Endodermal cell (in vitro differentiated cells): ENCODE measurements at places on chromosomes 1 and 21.

DNA sequence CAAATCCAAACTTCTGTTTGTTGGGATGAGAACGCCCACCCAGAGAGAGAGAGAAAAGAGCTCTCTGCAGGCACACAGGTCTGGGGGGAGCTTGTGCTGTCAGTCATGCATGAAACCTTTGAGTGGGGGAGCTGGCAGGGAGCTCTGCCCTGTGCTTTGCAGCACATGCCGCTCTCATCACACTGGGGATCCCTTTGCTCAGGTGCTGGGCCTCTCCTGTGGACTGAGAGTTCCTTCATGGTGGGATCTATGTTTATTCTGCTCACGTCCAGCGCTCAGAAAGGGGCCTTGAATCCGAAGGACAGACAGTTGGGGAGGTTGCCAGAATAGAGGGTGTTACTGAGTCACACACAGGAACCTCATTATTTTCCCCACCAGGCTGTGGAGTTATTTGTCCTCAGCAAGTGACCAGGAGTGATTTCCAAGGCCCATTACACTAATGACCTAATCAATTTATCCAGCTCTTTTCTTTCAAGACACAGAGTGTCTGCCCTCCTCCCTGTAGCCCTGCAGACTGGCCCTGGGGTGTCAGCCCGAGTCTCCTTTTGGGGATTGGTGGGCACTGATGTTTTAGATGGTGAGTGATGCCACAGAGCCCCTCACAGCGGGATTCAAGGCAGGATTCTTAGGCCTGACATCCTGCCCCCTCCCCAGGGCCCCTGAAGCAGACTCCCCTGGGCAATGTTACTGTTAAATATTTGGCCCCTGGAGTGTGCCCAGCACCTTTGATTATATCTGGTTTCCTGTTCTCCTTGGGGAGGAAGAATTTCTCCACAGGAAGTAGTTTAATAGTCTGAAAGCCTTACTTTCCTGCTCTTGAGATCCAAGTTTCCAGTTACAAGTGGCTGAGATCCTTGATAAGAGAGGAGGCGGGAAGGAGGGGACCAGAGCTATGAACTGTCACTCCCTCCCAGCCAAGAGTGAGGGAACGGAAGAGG, 22.3 kb downstream of the MYBPH start:
- DNase-seq, result peak; percentile 72

DNA sequence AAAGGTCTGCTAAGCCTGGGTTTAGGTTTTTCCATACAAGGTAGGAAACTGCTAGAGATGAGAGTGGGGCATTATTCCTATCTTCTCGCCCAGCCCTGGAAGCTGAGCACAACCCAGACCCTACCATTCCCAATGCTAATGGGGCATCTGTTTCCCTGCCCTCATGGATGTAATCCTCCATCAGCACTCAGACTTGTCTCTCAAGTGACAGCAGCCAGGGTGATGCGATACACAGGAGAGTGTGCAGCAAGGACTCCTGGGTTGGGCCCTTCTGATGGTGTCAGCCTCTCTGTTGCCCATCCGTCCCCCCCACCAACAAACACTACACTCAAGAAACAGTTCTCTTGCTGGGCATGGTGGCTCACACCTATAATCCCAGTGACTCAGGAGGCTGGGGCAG, 5.9 kb upstream of the INPP5B start:
- DNase-seq, result no peak

DNA sequence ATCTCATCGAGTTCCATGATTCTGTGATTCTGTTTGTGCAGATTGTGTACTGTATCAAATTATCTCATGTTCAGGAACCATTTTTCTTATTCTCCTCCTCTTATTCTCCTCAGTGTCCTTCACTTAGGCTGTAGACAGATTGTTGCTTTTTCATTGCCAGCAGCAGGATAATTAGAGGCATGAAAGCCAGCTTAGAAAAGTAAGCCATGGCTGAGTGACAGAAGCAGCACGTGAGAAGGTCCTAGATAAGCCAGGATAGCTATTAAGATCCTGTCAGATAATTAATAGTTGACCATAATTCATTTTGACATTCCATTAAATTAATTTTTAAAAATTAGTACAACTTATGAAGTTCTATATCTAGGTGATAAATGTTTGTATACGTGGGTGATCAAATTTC, 60.8 kb upstream of the PRKACB start:
- DNase-seq, result no peak

DNA sequence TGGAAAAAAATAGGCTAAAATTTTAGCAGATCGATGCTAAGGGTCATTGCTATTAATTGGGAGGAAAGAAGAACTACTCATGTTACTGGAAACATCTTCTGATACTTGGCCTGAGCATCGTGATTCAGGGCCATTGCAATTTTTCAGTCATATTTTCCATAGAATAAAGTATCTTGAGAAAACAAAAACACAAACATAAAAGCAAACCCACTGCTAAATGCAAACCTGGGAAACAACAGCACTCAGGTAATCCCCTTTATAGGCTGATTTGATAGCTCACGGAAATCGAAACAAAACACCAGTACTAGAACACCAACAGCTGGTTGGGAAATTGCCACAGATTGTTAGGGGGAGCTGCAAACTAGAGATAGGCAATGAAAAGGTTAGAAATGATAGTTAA, 172.9 kb upstream of the ESRRG start:
- DNase-seq, result no peak

GRCh38 chr1:153598309-153599172, 14.4 kb downstream of the S100A16 start:
- DNase-seq, result peak; percentile 78

- DNase-seq, result peak; percentile 28
These were observed 12.3 kb downstream of the TAL1 start for GRCh38 chr1:47219590-47220220.

- DNase-seq, result no peak
These were observed 124.5 kb downstream of the PTPRC start for GRCh38 chr1:198763298-198763714.

- no peak for DNase-seq
These were observed 317.6 kb upstream of the PLD5 start for GRCh38 chr1:242842094-242842493.

DNA sequence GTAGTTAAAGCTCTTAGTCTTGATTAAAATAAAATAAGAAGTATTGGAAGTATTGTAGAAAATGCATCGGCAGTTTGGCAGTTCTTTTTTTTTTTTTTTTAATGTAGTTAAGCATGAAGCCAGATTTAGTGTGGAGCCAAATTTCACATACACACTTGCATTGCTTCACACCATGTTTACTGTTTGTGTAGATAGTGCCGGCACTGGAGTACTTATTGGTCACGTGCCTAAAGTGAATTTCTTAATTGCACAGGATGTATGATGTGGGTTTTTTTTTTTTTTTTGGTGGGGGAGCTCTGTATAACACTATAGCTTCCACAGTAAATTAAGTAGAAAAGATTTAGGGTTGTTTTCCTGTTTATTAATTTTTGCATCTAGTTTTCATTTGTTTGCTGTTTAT, 21.2 kb upstream of the TMEM61 start:
- no peak for DNase-seq

DNA sequence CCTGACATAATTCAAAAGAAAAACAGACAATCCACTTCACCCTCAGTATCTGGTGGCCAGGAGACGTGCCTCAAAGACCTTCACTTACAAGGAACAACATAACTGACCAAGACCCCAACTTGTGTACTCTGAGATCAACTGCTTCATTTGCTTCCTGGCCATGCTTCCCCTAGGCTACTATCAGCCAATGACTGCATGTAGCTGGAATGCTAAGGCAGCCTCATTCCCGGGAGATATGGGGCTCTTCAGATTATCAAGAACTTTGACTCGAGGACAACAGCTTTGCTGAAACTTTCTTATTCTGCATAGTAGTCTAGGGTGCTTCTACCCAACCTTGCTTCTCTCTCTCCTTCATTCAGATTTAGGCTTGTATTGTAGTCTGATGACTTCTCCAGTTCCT, 11.7 kb upstream of the UCK2 start:
- no peak for DNase-seq

DNA sequence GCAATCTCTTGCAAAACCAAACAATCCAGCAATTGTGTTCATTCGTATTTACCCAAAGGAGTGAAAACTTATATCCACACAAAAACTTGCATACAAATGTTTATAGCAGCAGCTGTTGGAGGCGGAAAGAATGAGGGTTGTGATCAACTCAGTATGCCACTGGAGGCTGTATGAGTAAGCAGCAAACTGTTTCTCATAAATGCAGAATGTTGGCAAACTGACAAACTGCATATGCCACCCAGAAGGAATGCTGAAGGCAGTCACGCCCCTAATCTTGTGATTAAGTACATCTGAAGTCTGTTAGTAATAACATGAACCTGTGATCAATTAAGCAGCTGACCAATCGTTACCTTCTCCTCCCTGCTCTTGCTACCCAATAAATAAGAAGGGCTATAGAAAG, 60.5 kb upstream of the CR2 start:
- DNase-seq, result no peak

GRCh38 chr1:197451381-197451780, 183.3 kb downstream of the CRB1 start:
- no peak for DNase-seq

DNA sequence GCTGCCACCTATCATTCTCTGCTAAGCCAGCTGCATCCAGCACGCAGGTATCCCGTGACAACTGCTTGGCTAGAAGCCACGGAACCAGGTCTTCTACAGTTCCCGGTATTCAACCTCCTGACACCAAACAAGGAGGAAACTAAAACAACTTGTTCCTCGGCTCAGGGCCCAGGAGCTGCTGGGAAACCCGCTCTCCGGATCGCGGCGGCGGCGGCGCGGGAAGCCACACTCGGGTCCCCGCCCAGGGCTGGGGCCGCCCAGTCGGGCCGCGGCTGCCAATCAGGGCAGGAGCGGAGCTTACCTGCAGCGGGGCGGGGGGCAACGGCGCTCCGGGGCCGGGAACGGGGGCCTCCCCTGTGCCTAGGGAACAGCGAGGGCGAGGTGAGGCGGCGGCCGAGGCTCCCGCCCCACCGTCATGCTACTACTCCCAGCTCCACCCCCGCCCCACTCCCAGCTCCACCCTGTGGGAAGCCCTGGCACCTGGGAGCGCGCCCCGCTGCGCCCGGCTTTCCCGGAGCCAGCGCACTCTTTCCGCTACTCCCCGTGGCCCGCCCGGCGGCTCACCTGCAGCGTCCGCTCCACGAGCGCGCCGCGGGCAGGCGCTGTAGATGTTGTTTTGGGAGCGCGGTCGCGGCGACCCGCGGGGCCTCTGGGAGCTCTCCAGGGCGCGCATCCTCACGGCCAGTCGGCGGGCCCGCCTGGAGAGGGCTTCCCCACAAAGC, 12.1 kb downstream of the IL24 start:
- DNase-seq, result peak; percentile 90

DNA sequence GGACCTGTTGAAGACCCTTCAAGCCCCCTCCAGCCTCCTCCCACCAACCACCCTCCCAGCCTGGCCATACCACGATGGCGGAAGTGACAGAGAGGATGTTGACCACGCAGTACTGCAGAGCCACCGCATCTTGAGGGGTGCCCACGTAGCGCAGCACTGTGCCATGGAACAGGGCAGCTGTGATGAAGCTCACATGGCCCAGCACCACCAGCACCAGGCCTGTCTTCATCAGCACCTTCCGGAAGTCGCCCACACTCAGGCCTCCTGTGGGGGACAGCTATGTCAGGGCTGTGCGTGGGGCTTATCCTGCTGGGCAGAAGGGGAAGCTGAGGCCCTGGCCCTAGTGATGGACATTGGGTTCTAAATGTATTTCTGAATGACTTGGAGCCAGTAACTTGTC, 3.1 kb downstream of the TMEM54 start:
- DNase-seq, result no peak

DNA sequence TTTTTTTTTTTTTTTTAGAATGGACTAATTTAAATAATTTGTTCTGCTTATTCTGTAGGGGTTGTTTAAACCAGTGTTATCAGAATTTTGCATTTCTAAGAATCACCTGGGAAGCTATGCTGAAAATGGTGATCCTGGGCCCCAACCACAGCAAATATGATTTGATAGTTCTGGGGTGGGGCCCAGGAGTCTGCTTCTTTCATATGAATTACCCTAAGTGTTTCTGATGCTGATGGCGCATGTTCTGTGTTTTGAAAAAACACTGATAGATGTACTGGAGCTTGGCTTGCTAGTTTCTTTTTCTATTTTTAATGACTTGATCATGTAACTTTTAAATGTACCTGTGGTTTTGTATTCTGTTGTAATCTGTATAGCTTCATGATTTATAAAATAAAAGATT, 89.3 kb downstream of the CDC14A start:
- DNase-seq, result no peak

- no peak for DNase-seq
These were observed 264.8 kb upstream of the DUSP10 start for GRCh38 chr1:222006715-222007114.

- DNase-seq, result no peak
These were observed 68.4 kb upstream of the TNFSF4 start for GRCh38 chr1:173275496-173275895.

- DNase-seq, result peak; percentile 43
These were observed 3.4 kb upstream of the POFUT2 start for GRCh38 chr21:45290948-45291612.

- no peak for DNase-seq
These were observed 51.5 kb downstream of the KAZN start for GRCh38 chr1:14649976-14650375.

GRCh38 chr1:223761411-223761810, 49.1 kb downstream of the CAPN2 start:
- DNase-seq, result no peak

DNA sequence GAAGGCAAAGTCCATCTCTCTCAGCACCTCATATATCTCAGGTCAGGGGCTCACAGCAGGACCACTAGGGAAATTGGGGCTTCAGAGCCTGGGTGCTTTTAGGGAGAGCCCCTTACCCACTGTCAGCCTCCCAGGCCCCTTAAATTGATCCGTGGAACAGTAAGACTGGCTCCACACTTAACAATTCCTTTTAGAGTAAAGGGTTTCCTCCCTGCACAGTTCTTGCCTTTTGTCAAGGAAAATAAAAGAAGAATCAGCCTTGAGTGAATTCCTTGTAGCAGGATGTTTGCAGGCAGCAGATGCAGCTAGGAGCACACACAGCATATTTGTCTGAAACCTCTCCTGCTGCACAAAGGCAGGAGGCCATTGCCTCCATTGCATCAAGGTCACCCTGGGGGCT, 184.9 kb downstream of the SEC16B start:
- no peak for DNase-seq
